SJCRH30 (cell line): ENCODE measurements at places on chromosomes 5 and 9.

DNA sequence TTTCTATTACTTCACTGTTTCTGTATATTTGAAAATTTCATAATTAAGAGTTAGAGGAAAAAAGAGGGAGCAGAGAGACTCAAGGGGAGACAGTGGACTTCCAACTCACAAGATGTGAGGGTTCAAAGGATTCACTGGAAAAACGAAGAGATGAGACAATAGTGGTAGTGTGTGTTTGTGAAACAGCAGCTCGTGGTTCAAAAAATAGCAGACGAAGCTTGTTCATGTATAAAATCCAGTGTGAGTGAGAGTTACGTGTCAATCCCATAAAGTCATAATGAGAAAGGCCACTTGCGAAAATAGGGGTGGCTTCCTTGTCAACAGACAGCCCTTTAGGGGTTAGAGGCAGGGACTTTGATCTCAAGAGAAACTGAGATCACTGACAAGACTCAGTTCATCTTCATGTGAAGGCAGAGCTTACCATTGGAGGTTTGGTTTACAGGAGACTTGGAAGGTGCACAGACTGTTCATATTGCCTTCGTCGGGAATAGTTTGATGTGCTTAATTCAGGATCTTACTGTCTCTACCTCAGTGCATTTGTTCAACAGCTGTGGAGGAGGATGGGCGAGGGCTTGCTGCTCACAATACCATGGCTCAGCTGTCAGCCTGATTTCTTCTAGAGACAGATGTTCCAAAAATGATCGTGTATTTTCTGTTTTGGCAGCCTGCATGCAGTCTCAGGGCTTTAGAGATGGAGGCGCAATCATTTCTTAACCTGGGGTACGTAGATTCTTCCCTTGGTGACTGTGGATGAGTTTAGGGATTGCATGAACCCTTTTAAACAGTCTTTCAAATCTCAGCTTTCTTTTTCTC is 105.7 kb upstream of the KLF9 start:
- peak; percentile 65 for DNase-seq

GRCh38 chr5:140967226-140967893 is 1.1 kb downstream of the PCDHAC2 start:
- DNase-seq = no peak

DNA sequence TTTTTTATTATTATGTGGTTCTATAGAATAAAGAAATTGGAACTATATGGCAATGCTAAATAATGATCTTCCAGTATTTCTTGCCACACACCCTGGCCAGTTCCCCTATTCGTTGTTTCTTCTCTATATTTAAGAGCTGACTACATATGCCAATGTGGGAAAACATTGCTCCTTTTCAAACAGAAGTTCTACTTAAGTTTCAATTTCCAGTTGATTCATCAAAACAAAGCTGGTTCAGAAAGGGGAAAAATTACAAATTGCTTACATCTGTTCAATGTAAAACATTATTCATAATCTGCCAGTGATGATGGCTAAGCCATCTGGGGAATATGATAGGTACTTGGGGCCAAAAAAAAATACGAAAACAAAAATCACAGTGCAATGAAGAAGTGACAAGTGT is 76.9 kb downstream of the ST8SIA4 start:
- DNase-seq = peak; percentile 15

- no peak for DNase-seq
These were observed 21.1 kb downstream of the CPEB4 start for GRCh38 chr5:173909199-173909598.

DNA sequence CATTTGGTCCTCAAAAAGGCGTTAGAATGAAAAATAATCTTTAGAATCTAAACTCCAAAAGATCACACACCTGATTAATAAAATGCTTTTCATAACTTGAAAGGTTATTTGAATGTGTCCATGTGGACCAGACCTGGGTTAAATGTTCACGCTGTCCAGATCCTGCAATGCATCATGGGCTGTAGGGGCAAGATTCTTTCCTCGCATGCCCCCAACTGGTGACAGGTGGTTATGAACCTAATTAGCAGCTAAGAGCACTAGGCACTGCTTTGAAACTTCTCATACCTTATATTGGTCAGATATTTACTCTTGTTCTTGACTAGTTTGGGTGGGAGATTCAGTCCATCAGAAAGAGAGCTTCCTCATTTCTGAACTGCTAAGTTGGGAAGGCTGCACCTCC is 19.3 kb upstream of the PIP5K1B start:
- peak; percentile 76 for DNase-seq

DNA sequence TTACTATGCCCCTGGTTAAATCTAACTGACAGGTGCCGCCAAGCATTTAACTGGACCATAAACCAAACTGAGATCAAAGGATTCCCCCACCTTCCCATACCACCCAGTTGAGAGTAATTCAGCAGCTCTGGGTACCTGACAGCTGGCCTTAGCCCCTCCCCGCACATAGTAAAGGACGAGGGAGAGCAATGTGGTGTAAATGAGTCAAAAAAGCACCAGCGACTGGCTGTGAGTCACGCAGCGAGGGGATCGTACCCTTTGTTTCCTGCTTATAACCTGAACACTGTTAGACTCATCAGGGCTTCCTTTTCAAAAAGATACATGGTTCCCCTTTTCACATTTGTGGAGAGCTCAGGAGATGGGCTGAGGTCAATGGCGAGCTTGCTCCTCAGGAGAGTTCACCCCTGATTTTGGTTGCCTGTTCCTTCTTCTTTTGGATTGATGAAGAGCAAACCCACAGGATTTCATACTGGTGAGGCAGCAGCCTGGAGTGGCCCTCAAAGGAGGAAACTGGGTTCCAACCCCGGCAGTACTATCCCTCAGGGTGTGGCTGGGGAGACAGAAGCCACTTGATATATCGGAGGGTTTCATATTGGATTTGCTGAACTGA is 71.5 kb downstream of the ANKRD33B start:
- DNase-seq = no peak

DNA sequence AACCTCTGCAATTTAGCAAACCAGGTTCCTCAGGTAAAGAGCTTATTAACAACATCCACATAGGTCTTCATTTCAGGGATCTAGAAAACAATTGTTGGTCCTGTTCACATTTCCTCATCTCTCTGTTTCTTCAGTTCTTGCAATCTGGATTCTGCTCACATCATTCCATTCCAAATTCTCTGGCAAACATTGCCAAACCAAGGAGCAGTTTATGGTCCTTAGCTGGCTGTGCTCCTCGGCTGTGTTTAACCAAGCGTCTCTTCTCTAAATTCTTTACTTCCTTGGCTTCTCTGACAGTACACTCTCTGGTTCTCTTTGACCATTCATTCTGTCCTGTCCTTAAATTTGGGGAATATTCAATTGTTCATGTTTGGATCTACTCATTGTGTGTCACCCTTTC is 65.8 kb upstream of the RANBP3L start:
- DNase-seq = no peak

- DNase-seq = peak; percentile 24
These were observed 102.2 kb upstream of the ITGA1 start for GRCh38 chr5:52685566-52685965.

GRCh38 chr9:132810314-132810713 is 67.8 kb downstream of the AK8 start:
- DNase-seq = no peak
